ENCODE measurements at places on chromosomes 12 and 14. TPM values are rescaled to one million over a fixed set of nuclear protein-coding genes. Genes with fewer than 3 reads are reported as not detected.

Gene ATG2B
- 7.7 TPM for total RNA-seq

Gene OVCH1
- total RNA-seq = not detected

Gene GRIP1
- 4.7 TPM for total RNA-seq

Gene FAM90A1
- total RNA-seq = 0.61 TPM

Gene PTPRR
- 4.1 TPM for total RNA-seq

Gene ITGA7
- 6.9 TPM for total RNA-seq

Gene ARHGDIB
- total RNA-seq = 5.4 TPM

Gene SELPLG
- 0.40 TPM for total RNA-seq

Gene NPAS3
- 0.57 TPM for total RNA-seq

Gene SBNO1
- 25.7 TPM for total RNA-seq

Gene FERMT2
- 20.5 TPM for total RNA-seq

Gene RAPGEF3
- 3.5 TPM for total RNA-seq

Gene ANG
- 0.72 TPM for total RNA-seq

Gene NFATC4
- total RNA-seq = 12.2 TPM

Gene FAM186B
- total RNA-seq = 1.2 TPM

Gene BAG5
- 11.4 TPM for total RNA-seq

Gene LTBP2
- total RNA-seq = 5.8 TPM

Gene KERA
- total RNA-seq = not detected

Gene PRH2
- total RNA-seq = 0.91 TPM

Gene KSR2
- 0.08 TPM for total RNA-seq

Gene ZNF385A
- total RNA-seq = 7.3 TPM
